ENCODE measurements at places on chromosomes 5 and 9. TPM values are rescaled to one million over a fixed set of nuclear protein-coding genes. Genes with fewer than 3 reads are reported as not detected.

Gene SMIM33
- not detected for total RNA-seq

Gene TXNDC8
- total RNA-seq = not detected

Gene MYMK
- not detected for total RNA-seq

Gene NMUR2
- not detected for total RNA-seq

Gene ASS1
- total RNA-seq = 26.6 TPM

Gene LIX1
- total RNA-seq = not detected

Gene SELENOP
- 16.9 TPM for total RNA-seq

Gene ENG
- 6.2 TPM for total RNA-seq

Gene RNF183
- not detected for total RNA-seq

Gene ALDOB
- total RNA-seq = not detected

Gene GAS1
- 3.2 TPM for total RNA-seq

Data from hair follicular keratinocyte (primary cell).